ENCODE measurements at places on chromosomes 16 and 17. TPM values are rescaled to one million over a fixed set of nuclear protein-coding genes. Genes with fewer than 3 reads are reported as not detected.

TEX19 gene
- total RNA-seq = not detected

MYH11 gene
- total RNA-seq = not detected

EMP2 gene
- not detected for total RNA-seq

CD300LB gene
- total RNA-seq = not detected

NXN gene
- 0.17 TPM for total RNA-seq

TMEM238L gene
- not detected for total RNA-seq

CDH16 gene
- not detected for total RNA-seq

FN3KRP gene
- total RNA-seq = 29.3 TPM

TBC1D3B gene
- 5.4 TPM for total RNA-seq

Measured in CD8-positive, alpha-beta T cell (primary cell).